Keratinocyte (primary cell): ENCODE measurements at places on chromosomes 13 and 19.

DNA sequence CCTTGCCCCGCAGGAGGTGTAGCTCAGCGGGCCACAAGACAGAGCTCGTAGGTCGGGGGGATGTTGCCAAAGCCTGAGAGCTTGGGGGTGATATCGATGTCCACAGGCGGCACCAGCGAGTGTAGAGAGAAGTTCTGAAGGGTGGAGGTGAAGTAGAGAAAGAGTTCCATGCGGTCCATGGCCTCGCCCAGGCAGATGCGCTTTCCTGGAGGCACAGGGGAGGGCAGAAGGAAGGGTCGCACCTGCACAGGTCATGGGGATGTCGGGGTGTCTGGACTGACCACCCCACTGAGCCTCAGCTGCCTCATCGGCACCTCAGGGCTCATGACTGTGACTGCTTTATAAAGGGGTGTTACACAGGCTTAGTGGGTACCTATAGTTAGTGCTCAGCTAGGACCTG lies 37.8 kb upstream of the CYP2A13 start:
- no peak for DNase-seq

GRCh38 chr19:47703301-47703700 lies 9.9 kb upstream of the EHD2 start:
- DNase-seq: no peak

DNA sequence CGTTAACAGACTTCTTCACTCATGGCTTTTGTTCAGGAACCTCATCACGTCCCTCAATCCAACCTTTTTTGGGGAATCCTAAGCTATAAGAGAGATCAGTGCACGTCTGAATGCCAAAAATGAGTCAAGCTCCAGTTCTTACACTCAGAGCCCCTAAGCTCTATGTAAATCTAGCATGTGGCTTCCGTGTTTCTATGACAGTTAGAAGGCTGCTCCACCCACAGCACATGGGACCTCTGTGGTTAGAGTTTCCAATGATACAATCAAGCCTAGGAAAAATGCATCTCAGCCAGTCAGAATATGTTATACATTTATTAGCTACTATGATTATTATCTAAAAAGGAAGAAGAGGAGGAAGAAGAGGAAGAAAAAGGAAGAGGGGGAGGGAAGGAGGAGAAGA lies 135.9 kb downstream of the ENOX1 start:
- no peak for DNase-seq

GRCh38 chr13:99422586-99423220 lies 78.6 kb upstream of the TM9SF2 start:
- no peak for DNase-seq

- no peak for DNase-seq
Observed at GRCh38 chr13:106462710-106463109, 72.8 kb downstream of the EFNB2 start.

DNA sequence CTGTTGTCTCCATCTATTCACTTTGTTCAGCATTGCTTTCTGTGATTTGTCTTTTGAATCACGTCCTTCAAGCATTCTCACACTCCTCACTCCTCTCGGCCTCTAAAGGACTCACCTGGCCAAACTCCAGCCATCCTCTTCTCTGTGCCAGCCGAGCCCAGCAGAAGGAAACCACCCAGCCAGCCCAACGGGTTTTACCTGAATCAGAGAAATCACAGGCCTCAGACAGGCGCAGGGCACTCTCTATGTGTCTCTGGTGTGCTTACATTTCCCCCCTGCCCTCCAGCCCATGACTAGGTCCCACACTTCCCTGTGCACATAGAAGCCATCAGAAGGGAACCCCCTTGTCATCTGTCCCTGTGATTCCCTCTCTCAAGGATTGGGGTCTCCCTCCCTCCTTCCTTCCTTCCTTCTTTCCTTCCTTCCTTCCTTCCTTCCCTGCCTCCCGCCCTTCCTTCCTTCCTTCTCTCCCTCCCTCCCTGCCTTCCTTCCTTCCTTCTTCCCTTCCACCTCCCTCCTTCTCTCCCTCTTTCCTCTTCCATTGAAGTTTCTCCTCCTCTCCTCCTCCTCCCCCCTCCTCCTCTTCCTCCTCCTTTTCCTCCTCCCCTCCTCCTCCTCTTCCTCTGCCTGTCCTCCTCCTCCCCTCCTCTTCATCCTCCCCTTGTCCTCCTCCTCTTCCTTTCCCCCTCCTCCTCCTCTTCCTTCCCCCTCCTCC lies 8.8 kb upstream of the ZNF541 start:
- DNase-seq: no peak

DNA sequence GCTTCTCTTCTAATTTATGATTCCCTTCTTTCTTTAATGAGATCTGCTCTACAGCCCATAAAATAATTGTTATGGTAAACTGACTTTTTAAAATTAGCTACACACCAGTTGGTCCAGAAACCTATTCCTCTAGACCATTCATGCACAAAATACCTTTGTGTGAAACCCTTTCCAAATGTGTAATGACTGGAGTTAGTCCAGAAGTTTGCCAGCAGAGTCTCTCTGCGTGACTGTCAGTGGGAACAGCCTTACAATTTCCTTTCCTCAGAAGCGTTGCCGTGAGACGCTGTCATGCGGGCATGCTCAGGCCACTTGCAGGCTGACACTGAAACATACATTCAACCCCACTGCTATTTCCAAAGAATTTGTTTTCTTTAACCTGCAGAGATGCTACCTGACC lies 965.2 kb downstream of the PCDH9 start:
- DNase-seq: no peak

DNA sequence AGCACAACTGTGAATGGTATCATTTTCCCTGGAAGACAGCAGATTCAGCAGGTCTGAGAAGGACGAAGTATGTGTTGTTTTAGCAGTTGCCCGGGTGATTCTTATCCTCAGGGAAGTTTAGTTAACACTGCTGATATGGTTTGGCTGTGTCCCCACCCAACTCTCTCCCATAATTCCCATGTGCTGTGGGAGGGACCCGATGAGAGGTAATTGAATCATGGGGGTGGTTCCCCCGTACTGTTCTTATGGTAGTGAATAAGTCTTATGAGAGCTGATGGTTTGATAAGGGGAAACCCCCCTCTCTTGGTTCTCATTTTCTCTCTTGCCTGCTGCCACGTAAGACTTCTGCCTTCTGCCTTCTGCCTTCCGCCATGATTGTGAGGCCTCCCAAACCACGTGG lies 81.0 kb upstream of the UBAC2 start:
- no peak for DNase-seq

- DNase-seq: peak; percentile 9
Observed at GRCh38 chr13:100235311-100235901, 146.5 kb downstream of the PCCA start.

- peak; percentile 36 for DNase-seq
Observed at GRCh38 chr13:91133941-91134802, 213.3 kb upstream of the MIR17HG start.

DNA sequence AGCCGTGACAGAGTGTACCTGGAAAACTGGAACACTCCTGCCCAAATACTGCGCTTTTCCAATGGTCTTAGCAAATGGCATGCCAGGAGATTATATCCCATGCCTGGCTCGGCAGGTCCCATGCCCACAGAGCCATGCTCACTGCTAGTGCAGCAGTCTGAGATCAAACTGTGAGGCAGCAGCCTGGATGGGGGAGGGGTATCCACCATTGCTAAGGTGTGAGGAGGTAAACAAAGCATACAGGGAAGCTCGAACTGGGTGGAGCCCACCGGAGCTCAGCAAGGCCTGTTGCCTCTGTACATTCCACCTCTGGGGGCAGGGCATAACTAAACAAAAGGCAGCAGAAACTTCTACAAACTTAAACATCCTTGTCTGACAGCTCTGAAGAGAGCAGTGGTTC lies 10.5 kb downstream of the CYP2A13 start:
- DNase-seq: no peak

GRCh38 chr13:70708775-70709174 lies 600.5 kb upstream of the KLHL1 start:
- no peak for DNase-seq

DNA sequence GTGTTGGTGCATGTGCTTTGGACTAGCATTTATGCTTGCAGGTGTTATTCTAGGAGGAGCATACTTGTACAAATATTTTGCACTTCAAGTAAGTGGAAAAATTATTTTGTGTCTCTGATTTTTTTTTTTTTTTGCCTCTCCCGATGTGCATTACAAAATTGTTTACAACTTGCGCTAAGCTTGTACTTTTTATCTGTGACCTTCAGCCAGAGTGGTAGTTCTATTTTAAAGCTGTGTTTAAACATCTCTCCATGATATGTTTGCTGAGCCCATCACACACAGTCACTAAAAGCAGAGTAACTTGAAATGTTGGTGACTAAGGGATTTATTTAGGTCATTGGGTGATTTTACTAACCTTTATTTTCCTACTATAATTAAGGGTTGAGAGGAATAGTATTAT lies 20.8 kb downstream of the ITM2B start:
- DNase-seq: no peak

- no peak for DNase-seq
Observed at GRCh38 chr19:18239303-18239702, 13.1 kb upstream of the PDE4C start.

- no peak for DNase-seq
Observed at GRCh38 chr19:29793116-29793727, 18.6 kb upstream of the CCNE1 start.

DNA sequence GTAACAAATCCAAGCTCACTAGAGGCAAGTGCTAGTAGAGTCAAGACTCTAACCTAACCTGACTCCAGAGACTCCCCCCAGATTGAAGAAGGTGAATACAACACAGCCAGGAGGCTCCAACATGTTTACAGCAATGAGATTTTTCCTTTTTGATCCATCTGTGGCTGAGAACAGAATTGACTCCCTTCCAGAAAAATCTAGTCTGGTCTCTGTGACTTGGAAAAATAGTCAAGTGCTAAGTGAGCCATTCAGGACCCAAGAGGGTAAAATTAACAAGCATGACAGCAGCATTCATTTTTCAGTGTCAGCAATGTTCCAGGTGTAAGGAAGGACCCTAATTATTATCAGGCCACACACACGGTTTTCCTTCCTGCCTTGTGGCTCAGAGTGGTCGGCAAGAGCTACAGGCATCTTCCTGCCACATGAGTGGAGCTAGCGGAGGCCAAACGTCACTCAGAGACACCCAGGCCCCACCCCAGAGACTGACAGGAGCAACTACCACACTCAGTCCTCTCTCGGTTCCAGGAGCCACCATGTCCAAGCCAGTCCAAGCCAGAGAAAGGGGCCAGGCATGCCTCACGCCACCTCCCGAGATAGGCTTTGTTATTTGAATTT lies 395.1 kb downstream of the FOXO1 start:
- DNase-seq: no peak

GRCh38 chr13:24452044-24452443 lies 60.5 kb downstream of the PARP4 start:
- no peak for DNase-seq

GRCh38 chr13:95643936-95644598 lies 439 bp downstream of the DZIP1 start:
- no peak for DNase-seq

- DNase-seq: no peak
Observed at GRCh38 chr19:10460714-10461046, 40.3 kb downstream of the PDE4A start.

DNA sequence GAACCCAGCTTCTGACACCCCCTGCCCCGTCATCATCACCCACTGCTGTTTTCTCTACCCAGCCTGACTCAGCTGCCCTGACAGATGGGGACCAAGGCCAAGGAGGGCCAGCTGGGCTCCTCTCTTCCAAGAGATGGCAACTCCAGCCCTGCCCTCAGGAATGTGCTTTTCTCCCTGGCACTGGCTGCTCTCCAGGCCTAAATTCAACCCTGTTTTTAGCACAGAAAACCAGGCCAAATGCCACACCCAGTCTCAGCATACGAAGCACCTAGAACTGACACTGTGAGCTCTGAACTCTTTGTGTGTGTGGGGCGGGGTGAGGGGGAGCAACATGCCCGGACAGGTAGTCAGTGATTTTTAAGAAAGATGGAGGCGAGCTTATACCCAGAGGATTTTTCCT lies 23.4 kb upstream of the IGFL1 start:
- DNase-seq: peak; percentile 93

DNA sequence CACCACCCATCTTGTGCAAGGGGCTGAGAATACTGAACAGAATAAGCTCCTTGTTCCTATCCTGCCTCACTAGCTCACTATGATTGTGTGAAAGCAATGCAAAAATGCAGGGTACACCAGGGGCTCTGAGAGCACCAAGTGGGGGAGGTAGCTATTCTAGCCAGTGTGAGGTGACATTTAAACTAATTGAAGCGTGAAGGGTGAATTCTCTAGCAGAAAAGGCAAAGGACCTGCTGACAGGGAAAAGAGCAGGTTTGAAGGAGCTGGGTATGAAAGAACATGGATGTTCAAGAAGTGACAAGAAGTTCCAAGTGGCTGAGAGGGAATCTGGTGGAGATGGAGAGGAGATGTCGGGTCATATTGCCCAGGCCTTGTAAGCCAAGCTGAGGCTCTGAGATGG lies 64.2 kb downstream of the SIAH3 start:
- no peak for DNase-seq

- no peak for DNase-seq
Observed at GRCh38 chr19:35462476-35462953, 14.5 kb downstream of the FFAR2 start.

DNA sequence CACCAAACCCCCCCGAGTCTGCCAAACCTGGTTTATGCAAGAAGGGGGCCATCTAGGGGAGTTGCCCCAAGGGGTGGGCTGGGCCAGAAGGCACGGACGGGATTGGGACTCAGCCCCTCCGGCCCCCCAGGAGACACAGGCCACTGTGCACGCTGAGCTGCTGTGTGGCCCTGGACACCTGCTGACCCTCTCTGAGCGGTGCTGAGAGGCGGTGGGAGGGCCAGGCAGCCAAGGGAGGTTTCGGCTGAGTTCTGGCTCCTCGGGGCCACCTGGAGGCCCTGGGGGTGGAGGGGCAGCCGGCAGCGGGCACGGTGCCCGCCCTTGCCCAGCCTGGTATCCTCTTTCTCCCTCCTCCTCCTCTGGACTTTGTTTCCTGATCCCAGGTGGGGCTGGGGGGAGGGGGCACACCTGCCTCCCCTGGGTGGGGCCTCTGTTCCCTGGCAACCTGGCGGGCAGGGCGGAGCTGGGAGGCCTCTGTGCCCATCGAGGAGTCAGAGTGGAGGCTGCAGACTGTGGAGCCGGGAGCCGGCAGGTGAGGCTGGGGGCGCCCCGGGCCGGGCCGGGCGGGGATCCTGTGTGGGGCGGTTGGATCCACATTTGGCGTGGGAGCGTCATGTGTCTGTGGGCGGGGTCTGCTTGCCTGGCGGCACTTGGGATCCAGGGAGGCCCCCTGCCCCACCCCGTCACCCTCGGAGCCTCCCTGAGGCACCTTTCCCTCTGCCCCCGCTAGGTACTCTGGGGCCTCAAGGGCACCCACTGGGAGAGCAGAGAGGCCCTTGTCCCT lies at the start of gene MISP:
TSS of gene MISP (plus strand) at position 473 of the 784 bp plus-strand sequence. CDS start 5,835 bp downstream, outside the sequence.
- no peak for DNase-seq

- DNase-seq: no peak
Observed at GRCh38 chr13:25971459-25972145, 80.2 kb downstream of the SHISA2 start.
